CD4-positive, alpha-beta memory T cell (primary cell): ENCODE measurements at places on chromosomes 11 and 22. TPM values are rescaled to one million over a fixed set of nuclear protein-coding genes. Genes with fewer than 3 reads are reported as not detected.

DNA sequence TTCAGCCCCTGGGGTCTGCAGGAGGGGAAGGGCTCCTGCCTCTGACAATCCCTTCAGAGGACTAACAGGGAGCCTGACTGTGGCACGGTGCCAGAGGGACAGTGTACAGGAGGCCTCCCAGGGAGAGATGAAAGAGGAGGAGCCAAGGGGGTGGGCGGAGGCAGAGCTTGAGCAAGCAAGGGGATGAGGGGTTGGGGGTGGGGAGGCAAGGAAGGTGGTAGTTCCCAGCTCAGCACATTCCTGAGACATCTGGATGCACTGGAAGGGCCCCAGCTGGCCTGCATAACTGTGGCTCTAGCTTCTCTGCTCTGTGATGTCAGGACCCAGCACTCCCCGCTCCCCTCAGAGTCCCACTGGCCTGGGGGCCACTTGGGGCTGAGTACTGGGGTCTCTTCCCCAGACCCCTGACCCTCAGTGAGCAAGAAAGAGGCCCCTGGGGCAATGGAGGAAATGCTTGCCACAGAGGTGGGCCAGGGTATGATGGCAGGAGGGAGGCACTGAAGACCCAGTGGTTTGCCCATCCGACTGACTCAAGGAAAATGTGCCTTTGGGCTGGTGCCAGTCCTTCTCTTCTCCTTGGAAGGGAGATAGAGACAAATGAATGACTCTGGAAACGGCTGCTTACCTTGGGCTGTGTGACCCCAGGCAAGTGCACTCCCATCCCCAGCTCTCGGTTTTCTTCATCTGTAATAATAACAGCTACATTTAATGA lies 13.3 kb downstream of the CREB3L1 start:
- DNase-seq, result no peak
- no peaks in the 10 kb centered on the region for H3K27me3 ChIP-seq
- H3K4me3 ChIP-seq, result no peak overlapping the region
- no peaks in the 10 kb centered on the region for H3K36me3 ChIP-seq
- peaks cover 2% of the 10 kb centered on the region for H3K4me1 ChIP-seq
- no peak overlapping the region for H3K27ac ChIP-seq

GRCh38 chr11:32121012-32121411 lies 30.1 kb downstream of the RCN1 start:
- no peaks in the 10 kb centered on the region for H3K4me1 ChIP-seq
- no peaks in the 10 kb centered on the region for H3K36me3 ChIP-seq
- no peak overlapping the region for H3K4me3 ChIP-seq
- no peak overlapping the region for H3K27ac ChIP-seq

GRCh38 chr11:70180906-70181305 lies 22.2 kb upstream of the FADD start:
- no peaks in the 10 kb centered on the region for H3K4me1 ChIP-seq
- H3K36me3 ChIP-seq, result no peaks in the 10 kb centered on the region
- H3K4me3 ChIP-seq, result no peak overlapping the region
- DNase-seq, result no peak

- DNase-seq, result no peak
- no peak overlapping the region for H3K4me3 ChIP-seq
- peaks cover 33% of the 10 kb centered on the region for H3K36me3 ChIP-seq
- no peaks in the 10 kb centered on the region for H3K4me1 ChIP-seq
These were observed 12.6 kb downstream of the POLR2F start for GRCh38 chr22:37965940-37966664.

- H3K27me3 ChIP-seq, result no peaks in the 10 kb centered on the region
- peak; percentile 53 for DNase-seq
- peaks cover 30% of the 10 kb centered on the region for H3K36me3 ChIP-seq
- H3K27ac ChIP-seq, result no peak overlapping the region
- no peak overlapping the region for H3K4me3 ChIP-seq
These were observed 11.1 kb downstream of the POLR3H start for GRCh38 chr22:41532908-41533825.

The NXPE4 gene
- not detected for total RNA-seq

The NAALAD2 gene
- not detected for total RNA-seq

The VWA5A gene
- total RNA-seq, result 6.4 TPM
